NCI-H460 (cell line): ENCODE measurements at places on chromosomes 7 and 10. TPM values are rescaled to one million over a fixed set of nuclear protein-coding genes. Genes with fewer than 3 reads are reported as not detected.
A peak's percentile ranks its signal among the peaks of the same experiment; 100 is the strongest.

The SMO gene
- 7.1 and 7.9 TPM in 2 replicates for total RNA-seq

- no peak for DNase-seq
Observed at GRCh38 chr7:112447406-112447805, 2.9 kb upstream of the IFRD1 start.

DNA sequence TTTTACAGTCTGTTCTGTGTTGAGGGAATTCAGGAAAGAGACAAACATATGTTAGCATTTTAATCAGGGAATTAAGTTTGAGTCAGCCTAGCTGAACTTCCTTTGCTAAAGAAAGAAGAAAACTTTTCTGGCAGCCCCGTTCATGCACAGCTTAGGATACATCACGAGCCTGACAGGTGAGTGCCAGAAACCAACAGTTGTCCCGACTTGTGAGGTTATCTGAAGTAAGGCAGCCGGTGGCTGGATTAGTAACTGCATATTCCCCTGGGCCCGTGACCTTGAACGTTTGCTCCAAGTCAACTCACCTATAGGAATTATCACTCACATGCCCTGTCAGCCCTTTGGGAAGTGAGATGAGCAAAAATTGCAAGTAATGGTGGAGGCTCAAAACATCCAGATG is 24.1 kb downstream of the RBM17 start:
- no peak for DNase-seq

The SFTPA1 gene
- not detected in 2 replicates for total RNA-seq

GRCh38 chr7:47866120-47866519 is 82.1 kb downstream of the PKD1L1 start:
- no peak for DNase-seq

DNA sequence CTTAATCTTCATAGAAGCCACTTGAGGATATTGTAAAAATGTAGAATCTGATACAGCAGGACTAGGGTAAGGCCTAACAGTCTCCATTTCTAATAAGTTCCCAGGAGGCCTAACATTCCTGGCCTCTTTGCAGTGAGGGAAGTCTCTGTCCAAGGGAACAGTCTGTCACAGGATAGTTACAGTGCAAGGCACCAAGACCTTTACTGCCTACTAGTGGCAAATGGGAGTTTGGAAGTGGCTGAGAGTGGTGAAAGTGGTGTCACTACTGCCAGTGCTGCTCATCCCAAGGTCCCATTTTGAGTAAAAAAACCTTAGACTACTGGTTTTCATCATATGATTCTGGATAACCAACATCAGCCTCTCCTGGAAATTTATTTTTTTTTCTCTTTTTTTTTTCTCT is 619.5 kb upstream of the SEMA3D start:
- DNase-seq: no peak

DNA sequence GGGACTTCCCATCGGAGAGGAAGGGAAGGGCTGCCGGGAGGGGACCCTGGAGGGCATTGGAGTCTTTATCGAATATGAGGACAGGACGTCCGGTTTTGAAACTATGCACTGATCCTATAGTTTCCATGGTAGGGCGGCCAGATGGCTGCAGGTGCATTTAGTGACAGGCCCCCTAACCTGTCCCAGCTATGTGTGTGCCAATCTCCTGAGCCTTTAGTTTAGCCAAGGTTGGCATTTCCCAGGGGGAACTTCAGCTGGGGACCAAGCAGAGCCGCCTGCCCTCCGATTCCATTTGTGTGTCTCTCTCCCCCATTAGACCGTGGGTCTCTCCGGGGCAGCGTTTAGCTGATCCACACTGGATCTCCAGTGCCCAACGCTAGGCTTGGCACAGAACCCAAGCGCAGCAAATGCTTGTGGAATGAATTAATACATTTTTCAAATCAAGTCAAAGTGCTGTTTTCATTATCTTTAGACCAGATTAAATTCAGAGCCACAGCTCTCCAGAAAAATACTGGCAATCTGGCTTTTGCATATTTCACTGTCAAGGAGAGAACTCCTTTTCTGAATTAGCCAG is 19.9 kb downstream of the TMEM270 start:
- DNase-seq: no peak

GRCh38 chr10:57338823-57339558 is 928.7 kb downstream of the IPMK start:
- DNase-seq: peak; percentile 33

DNA sequence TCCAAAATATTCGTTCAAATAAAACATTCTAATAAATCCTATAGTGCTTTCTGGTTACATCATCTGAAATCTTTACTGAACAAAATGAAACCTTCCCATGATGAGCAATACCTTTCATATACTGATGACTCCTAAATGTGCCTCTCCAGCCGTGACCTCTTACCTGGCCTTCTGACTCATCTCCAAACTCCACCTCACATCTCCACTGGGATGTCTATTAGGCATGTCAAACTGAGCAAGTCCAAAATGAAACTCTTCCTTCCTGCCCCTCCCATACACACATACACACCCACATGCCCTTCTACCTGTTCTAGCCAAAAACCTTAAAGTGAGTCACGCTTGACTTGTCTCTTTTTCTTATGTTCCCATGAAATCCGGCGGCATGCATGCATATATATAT is 22.9 kb downstream of the GSAP start:
- DNase-seq: no peak

- no peak for DNase-seq
Observed at GRCh38 chr7:81770728-81771223, 929 bp upstream of the HGF start.

- DNase-seq: no peak
Observed at GRCh38 chr7:42197451-42197850, 39.6 kb downstream of the GLI3 start.

DNA sequence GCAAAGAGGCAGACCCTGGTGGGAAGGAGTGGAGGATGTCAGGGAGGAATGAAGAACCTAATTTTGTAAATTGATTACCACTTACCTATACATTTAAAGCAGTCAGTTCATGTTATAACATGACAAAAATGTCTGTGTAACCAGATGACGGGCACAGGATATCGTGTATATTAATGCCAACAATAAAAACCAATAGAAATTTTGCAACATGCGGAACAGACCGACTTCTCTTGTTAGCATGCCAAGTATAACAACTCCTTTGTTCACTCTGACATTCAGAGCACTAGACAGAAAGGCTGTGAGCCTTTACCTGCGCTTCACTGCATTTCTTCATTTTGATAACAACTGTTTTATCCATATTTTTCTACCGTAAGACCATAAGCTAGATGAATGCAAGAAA is 29.9 kb downstream of the CDK6 start:
- no peak for DNase-seq

DNA sequence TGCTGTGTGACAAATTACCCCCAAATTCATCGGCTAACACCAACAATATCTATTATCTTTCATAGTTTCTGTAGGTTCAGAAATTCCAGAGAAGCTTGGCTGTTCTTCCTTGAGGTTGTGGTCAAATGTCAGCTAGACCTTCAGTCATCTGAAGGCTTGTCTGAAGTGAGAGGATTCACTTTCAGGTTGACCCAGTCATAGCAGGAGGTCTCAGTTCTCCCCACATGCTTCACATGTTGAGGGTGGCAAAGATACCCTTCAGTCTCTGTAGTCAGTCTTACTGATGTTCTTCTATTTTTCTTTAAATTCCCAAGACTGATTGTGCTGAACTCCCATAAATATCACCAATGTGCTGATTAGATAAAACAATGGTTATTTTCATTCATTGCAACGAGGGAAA is 1692.0 kb downstream of the REEP3 start:
- no peak for DNase-seq

DNA sequence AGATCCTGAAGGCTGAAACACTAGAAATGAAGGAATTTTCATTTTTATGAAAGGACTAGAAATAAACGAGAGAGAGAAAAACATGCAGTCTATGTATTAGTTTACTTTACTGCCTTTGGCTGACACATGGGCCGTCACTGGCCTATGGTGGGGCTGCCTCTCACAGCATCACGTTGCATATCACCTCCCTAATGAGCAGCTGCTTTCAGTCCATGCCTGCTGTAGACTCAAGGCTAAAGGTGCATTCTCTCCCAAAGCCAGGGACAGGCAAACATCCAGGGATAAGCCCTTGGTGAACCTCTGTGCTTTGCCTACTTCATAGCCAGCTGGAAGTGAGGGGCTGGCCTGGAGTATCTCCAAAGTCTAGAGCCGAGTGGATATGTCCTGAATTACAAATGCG is 359.4 kb downstream of the GPAM start:
- no peak for DNase-seq

DNA sequence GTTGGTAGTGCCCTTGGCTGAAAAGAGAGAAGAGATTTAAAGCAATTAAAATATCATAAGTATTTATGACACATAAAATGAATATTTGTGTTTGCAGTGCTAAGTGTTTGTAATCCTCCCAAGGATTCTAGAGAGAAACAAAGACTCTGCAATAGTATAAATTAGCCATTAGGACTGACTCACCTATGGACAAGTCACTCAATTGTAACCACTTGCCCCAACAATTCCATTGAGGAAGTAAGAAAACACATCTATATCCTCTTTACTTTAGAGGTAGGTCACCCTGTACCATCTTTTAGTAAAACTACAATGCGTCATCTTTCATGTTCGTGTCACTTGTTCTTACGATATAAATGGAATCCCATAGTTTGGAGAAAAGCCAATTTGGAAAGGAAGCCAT is 85.7 kb upstream of the INHBA start:
- no peak for DNase-seq
